M059J (cell line): ENCODE measurements at places on chromosomes 4 and X.

- peak; percentile 5 for DNase-seq
Observed at GRCh38 chrX:133661962-133662839, 246.9 kb upstream of the GPC4 start.

- DNase-seq, result peak; percentile 43
Observed at GRCh38 chrX:136325377-136325776, 24.6 kb downstream of the ADGRG4 start.

DNA sequence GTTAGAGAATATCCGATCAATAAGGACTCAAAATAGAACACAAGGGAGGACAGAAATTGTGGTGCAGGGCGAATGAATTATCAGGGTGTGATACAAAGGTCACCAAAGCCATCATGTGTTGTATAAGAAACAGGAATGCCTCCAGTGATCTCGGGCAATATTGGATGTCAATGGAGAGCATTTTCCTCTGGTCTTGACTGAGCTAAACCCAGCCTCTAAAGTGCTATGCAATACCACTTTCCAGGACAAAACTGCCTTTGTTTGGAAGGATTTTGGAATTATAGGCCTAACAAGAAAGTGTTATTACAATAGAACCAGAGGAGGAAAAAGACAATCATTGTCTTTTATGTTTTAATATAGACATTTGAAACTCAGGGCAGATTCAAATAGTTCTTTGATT, 281.7 kb downstream of the CHM start:
- DNase-seq, result no peak

- DNase-seq, result no peak
Observed at GRCh38 chr4:41975341-41975740, 6.2 kb upstream of the DCAF4L1 start.

DNA sequence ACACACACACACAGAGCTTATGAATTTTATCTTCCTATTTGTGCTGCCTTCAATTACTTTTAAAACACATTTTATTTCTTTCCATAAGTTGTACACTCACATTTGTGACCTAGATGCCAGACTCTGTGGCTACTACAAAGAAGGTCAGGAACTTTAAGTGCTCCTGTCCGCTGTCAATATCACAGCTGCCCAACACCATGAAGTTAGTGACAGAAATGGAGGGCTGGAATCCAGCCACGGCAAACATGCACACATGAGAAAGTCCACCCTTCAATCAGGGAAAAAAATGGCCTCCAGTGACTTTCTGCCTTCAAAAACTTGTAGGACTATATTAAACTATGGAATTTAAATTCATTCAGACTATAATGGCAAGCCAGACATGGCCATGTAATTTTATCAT, 334.4 kb upstream of the FSTL5 start:
- DNase-seq, result no peak

GRCh38 chr4:53734182-53734581, 142.9 kb upstream of the LNX1 start:
- DNase-seq, result no peak

- no peak for DNase-seq
Observed at GRCh38 chr4:139933104-139933503, 220.9 kb downstream of the MAML3 start.
